Fibroblast of gingiva (primary cell): ENCODE measurements at places on chromosomes 16 and 17.
A peak's percentile ranks its signal among the peaks of the same experiment; 100 is the strongest.

DNA sequence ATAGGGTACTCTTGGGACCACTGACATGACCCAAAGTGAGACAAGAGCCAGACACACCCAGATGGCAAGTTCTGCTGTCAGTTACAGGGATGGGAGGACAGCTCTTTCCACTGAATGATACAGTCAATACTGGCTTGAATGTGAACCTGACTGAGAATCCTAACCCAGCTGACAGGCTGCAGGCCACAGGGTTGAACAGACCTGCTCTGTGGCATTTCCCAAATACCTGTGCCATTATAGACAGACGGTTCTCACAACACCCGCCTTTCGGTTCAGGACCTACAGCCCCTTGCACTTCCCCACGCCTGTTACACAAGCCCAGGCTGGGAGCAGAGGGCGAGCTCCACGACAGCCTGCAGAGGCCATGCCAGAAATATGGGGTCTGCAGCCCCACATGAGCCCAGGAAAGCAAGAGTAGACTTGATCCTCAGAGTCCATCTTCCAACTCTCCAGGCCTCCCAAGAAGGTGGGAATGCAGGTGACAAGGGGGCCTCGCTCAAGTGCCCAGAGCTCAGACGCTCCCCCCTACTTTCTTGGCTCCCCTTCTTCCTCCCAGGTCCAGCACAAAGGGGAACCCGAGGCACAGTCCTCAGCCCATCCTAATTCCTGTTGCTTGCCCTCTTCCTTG is 314.3 kb downstream of the SOX9 start:
- DNase-seq, result no peak

DNA sequence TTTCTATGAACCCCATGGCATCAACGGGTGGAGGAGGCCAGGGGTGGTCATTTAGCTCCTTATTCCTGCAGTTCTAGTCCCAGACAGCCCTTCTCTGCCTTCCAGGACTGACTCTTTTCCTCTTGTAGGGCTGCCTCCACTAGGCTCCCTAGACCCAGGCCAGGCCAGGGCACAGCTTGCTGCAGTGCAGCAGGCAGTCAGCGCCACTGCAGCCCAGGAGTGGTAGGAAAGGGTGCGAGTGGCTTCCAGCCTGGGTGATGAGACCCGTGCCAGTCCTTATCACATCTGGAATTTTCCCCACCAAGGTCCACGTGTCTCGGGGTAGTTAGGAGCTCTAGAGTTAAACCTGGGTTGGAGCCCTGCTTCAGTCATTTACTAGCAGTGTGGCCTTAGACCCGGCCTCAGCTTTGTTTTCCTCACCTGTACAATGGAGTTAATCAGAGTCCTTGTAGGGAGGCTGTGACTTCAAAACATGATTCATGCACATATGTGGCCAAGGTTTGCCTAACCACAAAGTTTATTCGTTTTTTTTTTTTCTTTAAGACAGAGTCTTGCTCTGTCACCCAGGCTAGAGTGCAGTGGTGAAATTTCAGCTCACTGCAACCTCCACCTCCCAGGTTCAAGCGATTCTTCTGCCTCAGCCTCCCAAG is 4.7 kb downstream of the SLC5A11 start:
- peak; percentile 40 for DNase-seq

DNA sequence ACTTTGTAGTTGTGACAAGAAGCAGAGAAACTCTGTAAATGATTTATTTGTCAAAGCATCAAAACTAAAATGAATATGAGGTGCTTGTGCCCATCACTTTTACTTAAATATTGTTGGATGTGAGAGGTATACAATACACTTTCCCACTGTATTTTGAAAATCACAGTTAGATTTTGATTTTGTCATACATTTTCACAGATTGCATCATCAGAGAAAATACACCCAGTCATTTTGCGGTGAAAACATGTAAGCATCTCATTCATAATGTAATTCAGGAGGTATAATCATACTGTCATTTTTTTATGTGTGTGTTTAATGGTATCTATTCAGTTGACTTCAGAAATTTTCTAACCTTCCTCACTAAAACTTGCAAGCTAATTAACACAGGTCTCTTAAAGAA is 11.3 kb downstream of the ZNF207 start:
- no peak for DNase-seq

- no peak for DNase-seq
Measured at GRCh38 chr16:2194166-2194834, 2.1 kb downstream of the CASKIN1 start.

DNA sequence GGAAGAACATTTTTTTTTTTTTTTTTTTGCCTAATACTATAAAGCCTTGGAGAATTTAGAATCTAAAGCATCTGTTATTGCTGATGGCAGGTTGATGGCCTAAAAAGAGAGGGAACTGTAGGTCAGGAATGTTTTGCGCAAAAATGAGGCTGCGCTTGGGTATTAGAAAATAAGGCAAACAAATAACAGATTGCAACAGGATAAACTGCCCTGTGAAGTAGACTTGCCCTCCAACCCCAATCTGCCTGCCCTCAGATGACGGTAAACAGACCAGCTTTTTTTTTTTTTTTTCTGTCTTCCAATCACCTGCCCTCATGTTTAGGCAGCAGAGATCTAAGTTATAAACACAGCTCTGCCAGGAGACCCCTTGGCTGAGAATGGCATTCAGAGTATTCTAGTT is 3.8 kb upstream of the DHX8 start:
- no peak for DNase-seq

DNA sequence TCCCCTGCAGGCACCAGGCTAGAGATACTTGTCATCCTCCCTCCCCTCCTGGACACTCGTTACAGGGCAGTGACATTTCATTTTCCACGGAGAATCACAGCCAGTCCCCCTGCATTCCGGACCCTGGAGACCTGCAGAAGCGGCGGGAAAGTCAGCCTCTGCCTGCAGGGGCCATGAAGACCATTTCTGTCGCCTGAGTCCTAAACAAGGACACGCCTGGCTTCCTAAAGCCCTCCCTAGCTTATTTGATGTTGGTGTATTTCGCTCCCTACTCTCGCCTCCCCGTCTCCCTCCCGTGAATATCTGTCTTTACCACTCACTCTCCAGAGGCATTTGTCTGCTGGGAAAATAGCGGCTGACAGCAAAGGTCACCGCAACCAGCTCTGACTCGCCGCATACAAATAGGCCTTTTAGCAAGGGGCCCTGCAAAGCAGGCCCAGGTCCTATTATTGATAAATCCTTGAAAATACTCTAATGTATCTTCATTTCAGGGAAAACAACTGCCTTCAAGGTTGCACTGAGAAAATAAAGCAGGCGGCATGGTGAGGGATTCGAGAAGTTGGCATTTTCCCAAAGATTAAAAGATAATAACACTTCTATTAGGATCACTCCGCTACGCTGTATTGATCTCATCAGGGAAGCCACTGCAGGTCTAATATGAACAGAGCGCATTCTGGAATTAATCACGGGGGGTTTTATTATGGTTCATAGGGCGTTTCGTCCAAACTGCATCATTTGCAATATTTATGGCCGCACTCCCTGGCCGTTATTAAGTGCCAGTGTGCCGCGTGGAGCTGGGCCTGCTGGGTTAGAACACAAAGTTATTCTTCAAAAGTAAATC is 447.1 kb upstream of the CDH5 start:
- no peak for DNase-seq

DNA sequence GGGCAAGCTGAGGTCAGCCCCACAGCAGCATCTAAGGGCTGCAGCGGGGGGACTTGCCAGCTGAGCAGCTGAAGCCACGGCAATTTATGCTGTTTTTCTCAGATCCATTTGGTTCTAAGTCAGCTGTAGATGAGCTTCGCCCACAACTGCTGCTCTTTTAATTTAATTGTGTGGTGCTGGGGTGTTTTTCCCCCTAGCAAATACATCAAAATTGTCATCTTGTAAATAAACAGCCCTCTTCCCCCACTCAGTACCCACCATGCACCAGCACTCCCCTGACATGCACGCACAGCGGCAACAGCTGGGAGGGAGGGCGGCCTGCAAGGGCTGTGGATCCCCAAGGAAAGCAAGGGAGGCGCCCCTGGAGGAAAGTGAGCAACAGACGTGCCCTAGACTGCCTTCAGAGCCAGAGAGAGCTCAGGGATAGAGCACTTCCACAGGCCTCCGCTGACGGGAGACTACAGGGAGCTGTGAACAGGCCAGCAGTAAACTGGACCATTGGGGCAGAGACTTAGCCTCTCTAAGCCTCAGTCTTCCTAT is 149.5 kb downstream of the TMEM132E start:
- no peak for DNase-seq

DNA sequence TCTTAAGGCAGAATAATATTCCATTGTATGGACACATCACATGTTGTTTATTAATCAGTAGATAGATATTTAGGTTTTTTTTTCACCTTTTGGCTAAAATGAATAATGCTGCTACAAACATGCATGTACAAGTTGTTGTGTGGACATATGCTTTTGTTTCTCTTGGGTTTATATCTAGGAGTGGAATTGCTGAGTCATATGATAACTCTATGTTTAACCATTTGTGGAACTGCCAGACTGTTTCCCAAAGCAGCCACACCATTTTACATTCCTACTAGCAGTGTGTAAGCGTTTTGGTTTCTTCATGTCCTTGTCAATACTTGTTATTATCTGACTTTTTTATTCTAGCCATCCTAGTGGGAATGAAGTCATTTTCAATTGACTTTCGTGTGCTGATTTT is 21.3 kb downstream of the CYLD start:
- DNase-seq, result peak; percentile 33

GRCh38 chr16:87317750-87318644 is 805 bp upstream of the C16orf95 start:
- peak; percentile 71 for DNase-seq

DNA sequence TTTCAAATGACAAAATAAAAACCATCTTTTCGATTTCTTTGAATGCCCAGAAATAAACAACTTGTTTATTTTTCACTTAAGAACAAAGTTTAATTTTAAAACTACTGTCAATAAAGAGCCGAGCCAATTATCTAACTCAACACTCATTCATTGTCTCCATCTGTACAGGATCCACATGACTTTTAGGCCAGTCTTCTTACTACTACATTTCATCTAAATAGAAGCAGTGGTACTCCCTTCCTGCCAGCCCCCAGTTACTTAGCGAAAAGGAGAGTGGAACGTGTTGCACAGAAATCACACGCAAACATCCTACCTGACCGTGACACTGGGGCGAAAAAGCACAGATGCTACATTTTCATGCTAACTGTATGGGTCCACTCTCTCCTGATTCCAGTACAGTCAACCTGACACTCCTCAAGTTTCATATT is 1.2 kb downstream of the GNA13 start:
- DNase-seq, result no peak

GRCh38 chr17:1591474-1592090 is 29.0 kb upstream of the PITPNA start:
- DNase-seq, result no peak

- no peak for DNase-seq
Measured at GRCh38 chr16:30944352-30944751, 4.5 kb upstream of the ORAI3 start.

DNA sequence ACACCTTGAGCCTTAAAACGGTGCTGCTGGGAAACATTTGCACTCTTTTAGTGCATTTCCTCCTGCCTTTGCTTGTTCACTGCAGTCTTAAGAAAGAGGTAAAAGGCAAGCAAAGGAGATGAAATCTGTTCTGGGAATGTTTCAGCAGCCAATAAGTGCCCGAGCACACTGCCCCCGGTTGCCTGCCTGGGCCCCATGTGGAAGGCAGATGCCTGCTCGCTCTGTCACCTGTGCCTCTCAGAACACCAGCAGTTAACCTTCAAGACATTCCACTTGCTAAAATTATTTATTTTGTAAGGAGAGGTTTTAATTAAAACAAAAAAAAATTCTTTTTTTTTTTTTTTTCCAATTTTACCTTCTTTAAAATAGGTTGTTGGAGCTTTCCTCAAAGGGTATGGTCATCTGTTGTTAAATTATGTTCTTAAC is 4.4 kb downstream of the SOX9 start:
- DNase-seq, result no peak

DNA sequence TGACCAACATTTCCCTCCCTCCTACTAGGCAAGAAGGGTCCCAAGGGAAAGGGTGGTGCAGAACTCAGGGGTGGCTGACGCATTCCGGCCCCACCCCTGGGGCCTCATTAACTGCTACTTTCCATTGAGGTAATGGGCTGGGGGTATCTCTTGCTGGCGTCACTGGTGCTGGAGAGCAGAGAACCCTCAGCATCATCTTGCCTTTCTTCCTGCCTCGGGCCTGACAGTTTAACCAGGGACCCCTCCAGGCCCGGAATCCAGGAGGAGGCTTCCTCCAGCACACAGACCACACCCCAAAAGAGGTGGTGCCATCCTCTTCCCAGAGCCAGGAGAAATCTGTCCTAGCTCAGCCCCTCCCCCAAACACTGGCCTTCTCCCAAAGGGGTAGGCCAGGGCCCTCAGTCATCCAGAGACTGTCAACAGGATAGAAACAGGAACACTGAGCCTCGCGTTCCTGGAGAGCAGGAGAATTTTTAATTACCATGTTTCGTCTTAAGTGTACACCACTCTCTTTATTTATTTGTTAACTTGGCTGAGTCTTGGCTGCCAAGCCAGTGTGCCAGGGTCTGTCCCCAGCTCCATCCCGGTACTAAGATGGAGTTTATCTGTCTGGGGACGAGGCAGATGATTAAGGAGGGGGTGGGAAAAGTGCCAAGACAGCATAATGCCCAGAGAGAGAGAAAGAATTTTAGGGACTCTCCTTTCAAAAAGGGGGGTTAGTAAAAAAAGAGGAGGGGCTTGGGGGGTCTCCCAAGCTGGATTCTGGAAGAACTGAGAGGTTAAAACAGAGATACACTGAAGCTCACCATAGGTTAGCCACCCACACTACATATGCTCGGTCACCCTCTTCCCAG is 5.1 kb downstream of the ETV4 start:
- DNase-seq, result no peak

GRCh38 chr17:47949946-47950345 is 7.7 kb downstream of the PRR15L start:
- no peak for DNase-seq

- no peak for DNase-seq
Measured at GRCh38 chr16:63157818-63158217, 1121.6 kb upstream of the CDH8 start.

- DNase-seq, result no peak
Measured at GRCh38 chr16:26889740-26890139, 177.0 kb upstream of the C16orf82 start.

DNA sequence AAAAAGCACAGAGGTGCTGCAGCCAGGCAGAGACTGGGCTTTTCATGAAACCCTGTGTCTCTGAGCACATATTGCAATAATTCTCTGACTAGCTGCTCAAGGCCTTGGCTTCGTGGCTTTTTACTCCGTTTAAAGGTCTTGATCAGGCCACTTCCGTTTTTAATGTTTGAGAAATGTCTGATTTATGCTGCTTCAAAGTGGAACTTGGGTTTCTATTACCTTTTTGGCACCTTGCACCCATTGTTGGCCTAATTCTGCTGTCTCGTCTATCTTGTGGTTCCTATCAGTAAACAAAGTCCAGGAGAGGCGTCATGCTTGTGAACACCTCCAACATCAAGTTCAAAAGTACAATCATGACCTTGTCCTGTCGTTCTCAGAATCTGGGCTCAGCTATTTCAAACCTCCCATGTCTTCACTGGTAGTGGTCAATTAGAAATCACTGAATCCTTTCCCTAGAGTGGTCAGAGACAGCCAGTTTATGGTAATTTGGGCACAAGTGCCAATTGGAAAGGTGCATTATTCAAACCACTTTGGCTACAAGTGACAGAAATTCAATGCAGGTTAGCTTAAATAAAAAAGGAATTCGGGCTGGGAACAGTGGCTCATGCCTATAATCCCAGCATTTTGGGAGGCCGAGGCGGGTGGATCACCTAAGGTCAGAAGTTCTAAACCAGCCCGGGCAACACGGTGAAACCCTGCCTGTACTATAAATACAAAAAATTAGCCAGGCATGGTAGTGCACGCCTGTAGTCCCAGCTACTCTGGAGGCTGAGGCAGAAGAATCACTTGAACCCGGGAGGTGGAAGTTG is 33.3 kb upstream of the METTL9 start:
- no peak for DNase-seq
